AML-193 (cell line): ENCODE measurements at places on chromosomes 13 and 19.

DNA sequence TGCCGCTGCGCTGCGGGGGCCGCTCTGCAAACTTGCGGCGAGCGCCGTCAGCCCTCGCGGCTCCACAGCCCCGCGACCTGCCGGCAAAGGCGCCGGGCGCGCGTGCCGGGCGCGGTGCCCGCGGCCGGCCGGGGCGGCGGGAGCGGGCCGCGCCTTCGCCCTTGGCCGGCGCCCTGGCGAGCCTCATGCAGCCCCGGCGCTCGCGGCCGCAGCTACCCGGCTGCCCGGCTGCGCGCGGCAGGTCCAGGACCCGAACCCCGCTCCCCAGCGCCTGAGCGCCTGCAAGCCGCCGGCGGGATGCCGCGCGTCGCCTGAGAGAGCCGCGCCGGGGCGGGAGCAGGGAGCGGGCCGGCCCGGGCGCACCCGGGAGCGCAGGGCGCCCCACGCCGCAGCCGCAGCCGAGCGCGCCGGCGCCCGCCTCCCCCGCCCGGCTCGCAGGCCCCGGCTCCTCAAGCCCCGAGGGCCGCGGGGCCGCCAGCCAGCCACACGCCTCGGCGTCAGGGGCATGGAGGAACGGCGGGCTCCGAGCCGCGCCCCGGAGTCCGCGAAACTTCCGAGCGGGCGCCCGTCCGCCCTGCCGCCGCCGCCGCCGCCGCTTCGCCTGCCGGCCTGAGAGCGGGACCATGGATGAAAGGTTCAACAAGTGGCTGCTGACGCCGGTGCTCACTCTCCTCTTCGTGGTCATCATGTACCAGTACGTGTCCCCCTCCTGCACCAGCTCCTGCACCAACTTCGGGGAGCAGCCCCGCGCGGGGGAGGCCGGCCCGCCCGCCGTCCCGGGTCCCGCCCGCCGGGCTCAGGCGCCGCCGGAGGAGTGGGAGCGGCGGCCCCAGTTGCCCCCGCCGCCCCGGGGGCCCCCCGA, 564 bp downstream of the HS6ST3 start:
- DNase-seq: no peak

DNA sequence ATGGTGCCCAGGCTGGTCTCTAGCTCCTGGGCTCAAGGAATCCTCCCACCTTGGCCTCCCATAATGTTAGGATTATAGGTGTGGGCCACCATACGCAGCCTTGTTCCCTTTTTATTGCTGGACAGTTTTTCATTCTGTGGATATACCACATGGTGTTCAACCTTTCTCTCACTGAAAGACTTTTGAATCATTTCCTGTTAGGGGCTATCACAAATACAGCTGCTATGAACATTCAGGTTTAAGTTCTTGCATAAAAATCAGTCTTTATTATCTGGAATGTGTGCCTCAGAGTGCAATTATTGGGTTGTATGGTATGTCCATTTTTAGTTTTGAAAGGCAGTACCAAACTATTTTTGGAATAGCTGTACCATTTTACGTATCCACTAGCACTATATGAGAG, 647.2 kb downstream of the LIG4 start:
- DNase-seq: no peak

DNA sequence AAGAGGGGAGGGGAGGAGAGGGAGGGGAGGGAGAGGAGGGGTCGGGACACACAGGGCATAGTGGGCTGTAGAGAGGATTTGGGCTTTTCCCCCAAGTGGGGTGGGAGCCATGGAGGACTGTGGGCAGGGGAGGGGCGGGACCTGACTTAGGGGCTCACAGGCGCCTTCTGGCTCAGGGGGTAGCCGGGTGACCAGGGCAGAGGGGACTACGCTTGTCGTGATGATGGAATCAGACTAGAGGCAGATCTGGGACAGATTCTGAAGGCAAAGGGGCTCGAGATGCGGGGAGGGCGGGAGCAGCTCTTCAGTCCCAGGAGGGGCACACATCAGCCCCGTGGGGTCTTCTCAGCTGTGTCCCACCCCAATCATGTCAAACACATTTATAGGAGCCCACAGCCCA, 13.5 kb downstream of the NDUFA11 start:
- DNase-seq: no peak

DNA sequence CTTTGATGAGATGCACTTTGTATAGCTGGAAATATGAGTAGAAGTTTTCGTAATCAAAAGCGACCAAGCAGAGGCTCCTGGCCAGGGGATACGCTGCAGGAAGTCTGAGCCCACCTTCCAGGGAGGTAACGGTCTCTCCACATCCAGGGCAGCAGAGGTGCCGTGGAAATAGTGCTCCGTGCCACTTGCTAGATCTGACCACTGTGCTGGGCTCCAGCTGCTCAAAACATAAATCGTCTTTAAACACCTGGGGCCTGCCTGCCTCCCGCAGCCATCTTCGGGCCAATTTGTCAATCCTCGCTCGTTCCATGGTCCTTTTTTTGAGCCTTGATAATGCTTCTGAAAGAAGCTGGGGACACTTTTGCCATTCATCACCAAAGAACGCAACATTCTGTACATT, 445.0 kb downstream of the ZNF536 start:
- no peak for DNase-seq

- DNase-seq: no peak
Observed at GRCh38 chr19:30604657-30605056, 232.5 kb downstream of the ZNF536 start.

- no peak for DNase-seq
Observed at GRCh38 chr13:71624653-71625600, 242.1 kb downstream of the DACH1 start.

- DNase-seq: no peak
Observed at GRCh38 chr19:2992958-2993357, 15.6 kb downstream of the TLE6 start.

DNA sequence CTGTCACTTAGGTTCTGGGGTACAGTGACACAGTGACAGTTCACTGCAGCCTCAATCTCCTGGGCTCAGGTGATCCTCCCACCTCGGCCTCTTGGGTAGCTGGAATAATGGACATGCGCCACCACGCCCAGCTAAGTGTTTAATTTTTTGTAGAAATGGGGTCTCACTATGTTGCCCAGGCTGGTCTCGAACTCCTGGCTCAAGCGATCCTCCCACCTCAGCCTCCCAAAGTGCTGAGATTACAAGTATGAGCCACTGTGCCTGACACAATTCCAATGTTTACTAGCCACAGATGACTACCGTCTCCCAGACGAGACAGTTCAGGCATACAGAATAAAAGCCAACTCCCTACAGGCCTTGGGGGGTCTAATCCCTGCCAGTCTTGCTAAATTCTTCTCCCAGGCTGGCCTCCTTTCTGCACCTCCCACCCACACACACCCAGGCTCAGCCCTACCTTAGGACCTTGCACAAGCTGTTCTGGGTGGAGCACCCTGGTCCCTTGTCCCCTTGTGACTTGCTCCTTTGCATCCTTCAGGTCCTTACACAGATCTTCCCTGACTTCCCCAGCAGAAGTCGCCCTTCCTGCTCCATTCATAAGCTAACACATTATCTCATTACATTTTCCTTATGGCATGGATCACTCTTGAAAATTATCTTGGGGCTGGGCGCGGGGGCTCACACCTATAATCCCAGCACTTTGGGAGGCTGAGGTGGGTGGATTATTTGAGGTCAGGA, 106.4 kb downstream of the INSR start:
- no peak for DNase-seq

DNA sequence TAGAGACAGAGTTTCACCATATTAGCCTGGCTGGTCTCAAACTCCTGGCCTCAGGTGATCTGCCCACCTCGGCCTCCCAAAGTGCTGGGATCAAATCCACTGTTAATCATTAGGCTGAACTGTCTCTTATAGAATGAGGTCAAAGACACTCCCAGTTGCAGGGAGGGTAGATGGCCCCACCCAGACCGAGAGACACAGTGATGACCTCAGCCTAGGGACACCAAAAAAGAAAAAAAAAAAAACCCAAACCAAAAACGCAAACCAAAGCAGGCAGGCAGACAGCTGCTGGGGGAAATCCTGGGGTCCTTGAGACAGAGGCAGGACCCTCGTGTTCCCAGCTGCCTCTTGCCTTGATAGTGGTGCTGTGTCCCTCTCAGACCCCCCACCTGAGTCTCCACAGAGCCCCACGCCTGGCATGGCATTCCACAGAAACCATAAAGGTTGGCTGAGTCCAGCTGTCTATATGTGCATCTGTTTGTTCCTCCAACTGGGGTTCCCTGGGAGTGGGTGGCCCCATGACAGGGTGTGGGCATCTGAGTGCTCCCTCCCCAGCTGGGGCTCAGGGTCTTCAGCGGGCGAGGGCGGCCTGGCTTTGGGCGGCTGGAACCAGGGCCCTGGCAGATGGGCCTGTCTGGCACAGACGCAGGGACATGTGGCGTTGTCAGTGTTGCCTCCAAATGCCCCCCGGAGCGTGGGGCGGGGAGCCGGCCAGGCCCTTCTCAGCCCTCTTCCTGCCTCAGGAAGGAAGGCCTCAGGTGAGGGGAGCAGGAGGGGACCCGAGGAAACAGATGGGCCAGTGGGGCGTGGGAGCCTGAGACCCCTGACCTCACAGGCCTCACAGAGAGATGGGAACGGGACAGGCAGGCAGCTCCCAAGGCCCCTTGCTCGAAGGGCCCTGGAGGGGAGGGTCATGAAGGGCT, 5.2 kb downstream of the DAND5 start:
- DNase-seq: no peak

DNA sequence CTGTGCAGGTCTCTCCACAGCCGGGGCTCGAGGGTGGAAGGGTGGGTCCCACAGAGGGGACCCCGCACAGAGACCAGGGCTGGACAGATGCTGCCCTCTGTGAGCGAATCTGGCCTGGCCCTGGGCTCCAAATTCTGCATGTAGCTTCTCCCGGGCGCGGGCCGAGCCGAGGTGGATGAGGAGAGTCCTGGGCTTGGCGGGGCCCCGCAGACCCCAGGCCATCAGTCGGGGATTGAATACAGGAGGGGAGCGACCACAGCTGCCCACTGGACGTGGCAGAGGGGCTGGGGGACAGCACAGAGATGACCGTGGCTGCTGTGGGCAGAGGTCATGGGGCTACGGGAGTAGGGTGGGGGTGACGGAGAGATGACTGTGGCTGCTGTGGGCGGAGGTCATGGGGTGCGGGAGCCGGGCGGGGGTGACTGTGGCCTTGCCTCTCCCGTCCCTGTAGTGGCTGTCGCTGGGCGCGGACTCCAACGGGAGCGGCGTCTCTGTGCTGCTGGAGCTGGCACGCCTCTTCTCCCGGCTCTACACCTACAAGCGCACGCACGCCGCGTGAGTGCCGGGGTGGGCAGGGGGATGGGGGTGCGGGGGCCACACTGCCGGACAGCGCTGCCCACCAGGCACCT, 15.5 kb downstream of the NCLN start:
- no peak for DNase-seq
